ENCODE measurements at places on chromosomes 3 and 15.

GRCh38 chr3:52784931-52785590, 7.7 kb downstream of the ITIH1 start:
- DNase-seq: no peak

GRCh38 chr3:177652556-177653291, 455.4 kb upstream of the TBL1XR1 start:
- no peak for DNase-seq

DNA sequence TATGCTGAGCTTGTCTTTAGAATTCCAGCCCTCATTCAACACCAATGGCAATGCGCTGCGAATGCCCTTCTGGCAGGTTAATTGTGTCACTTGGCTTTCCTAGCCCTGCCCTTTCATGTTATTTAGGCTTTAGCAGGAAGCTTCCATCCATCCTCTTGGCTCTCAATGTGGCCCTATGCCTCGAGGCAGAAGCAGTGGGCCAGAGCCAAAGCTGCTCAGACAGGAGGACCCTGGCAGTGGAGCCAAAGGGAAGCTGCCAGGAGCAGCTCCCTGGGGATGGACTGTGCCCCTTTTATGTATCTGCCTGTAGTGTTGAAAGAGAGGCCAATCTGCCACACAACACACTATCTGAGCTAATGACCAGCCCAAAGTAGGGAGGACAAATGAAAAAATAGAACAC, 376.4 kb downstream of the CTNNB1 start:
- no peak for DNase-seq

DNA sequence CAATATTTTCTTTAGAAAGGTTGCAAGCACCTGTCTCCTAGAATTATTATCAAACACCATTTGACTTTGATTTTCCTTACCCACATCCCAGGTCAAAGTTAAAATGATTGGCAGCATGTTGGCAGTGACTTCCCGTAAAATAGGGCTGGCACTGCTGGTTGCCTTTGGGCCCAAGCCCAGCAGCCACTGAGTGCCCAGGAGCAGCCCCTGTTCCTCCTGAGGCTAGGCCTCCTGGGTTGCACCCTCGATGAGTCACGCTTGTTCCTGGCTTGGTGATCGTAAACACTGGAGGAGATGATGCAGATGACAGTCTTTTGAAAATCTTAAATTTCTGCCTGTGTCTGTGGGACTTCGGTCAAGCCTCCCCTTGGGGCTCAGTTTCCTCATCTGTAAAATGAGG, 290.0 kb downstream of the TLE3 start:
- DNase-seq: peak; percentile 26

GRCh38 chr3:39766433-39766832, 43.0 kb upstream of the MYRIP start:
- DNase-seq: no peak
